ENCODE measurements at places on chromosomes 7 and 10.

DNA sequence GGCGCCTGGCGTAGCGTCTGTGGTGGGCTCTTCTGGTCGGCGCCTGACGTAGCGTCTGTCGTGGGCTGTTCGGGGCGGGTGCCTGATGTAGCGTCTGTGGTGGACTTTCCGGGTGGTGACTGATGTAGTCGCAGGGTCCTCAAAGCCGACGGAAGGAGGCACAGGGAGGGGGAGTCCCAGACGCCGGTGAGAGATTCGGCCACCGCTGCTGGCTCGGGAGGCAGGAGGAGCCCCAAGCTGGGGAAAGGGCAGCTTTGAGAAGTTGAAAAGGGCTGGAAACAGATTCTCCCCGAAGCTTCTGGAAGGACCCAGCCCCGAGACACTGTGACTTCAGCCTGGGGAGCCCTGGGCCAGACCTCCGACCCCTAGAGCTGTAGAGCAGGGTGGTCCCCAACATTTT is 105.7 kb downstream of the DNAJB6 start:
- DNase-seq: no peak

DNA sequence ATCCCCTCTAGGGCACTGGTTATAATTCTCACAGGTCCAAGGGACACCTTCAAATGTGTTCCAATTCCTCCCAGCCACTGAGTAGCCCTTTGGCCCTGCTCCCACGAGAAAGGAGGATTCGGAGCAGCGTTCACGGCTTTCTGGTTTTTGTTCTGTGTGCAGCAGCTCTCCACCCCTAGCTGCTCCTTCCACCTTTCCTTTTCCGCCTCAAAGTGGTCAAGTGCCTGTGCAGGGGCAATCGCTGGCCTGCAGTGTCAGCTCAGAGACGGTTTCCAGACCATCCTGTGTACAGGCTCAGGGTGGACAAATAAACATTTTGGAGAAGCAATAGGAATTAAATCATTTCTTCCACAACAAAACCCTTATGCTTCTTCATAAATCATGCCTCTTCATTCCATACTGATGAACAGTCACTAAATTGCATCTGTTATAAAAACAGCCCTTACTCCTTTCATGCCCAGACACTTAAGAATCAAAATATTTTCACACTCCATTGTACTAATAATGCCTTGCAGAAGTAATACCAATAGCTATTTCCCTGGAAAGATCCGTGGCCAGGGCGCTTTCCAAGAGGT is 1.1 kb downstream of the KIAA1549 start:
- DNase-seq: no peak

DNA sequence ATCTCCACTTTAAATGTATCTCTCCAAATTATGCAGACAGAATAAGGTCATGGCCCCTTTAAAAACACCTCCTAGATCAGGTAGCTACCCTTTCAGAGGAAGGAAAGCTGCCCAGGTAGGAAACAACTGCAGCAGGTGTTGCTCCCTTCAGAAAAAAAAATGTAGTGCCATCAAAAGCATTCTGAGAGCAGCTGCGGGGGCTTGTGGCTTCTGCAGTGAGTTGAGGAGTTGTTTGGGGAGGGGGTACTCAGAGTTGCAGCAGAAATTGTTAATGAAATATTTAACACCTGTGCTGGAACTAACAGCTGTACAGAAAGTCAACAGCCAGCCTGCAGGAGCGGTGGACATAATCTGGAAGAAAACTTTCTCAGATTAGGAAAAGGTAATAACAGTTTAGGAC is 24.0 kb downstream of the CDHR3 start:
- no peak for DNase-seq

- DNase-seq: no peak
These were observed 132.0 kb upstream of the MDFIC start for GRCh38 chr7:114789871-114790311.

GRCh38 chr7:46847126-46847525 is 734.8 kb downstream of the TNS3 start:
- no peak for DNase-seq

GRCh38 chr7:70647801-70648498 is 484.0 kb upstream of the GALNT17 start:
- DNase-seq: peak; percentile 21

DNA sequence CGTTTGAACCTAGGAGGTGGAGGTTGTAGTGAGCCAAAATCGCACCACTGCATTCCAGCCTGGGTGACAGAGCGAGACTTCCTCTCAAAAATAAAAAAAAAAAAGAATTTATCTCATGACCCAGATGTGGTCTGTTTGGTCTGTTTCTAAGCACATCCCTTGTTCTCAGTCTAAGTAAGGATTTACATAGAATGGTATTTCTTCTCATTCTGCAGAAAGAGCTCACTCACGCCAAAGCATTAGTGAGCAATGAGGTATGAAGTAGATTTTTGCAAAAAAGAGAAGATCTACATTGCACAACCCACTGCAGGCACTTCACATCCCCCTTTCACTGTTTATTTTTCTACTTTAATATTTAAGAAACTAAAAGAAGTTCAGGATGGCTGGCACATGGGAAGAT is 76.5 kb upstream of the FGL2 start:
- DNase-seq: no peak

GRCh38 chr7:78020136-78020873 is 221.7 kb downstream of the PHTF2 start:
- peak; percentile 67 for DNase-seq

DNA sequence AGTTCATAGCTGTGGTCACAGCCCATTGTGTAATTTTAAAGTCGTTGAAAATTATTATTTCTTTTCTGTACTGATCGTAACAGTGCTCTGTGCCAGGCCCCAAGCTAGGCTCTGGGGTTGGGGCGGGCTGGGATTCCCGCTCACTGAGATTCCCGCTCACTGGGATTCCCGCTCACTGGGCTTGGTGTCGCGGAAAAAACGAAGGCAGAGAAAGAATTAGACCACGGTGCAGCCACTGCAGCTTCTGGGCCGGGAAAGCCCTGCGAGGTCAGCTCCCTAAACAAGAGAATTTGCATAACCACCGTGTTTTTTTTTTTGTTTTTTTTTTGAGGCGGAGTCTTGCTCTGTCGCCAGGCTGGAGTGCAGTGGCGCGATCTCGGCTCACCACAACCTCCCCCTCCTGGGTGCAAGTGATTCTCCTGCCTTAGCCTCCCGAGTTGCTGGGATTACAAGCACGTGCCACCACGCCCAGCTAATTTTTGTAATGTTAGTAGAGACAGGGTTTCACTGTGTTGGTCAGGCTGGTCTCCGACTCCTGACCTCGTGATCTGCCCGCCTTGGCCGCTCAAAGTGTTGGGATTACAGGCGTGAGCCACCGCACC is 31.2 kb downstream of the FOXK1 start:
- DNase-seq: no peak

DNA sequence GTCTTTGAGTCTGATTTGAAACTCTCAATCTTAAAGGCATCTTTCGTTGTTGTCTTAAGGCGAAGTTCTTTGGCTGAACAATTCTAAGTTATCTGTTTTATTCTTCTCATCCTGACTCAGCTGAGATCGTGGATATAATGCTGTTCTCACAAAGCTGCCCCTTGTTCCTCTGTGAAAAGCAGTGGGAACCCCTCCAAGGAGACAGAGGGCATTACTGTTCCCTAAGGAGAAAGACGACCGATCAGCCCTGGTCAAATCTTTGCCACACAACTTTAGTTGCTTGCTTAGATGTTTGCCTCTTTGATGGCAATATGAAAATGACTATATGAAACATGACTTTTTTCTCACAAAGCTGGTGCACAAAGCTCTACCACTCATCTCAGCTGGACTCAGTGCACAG is 1016.7 kb downstream of the REEP3 start:
- no peak for DNase-seq

DNA sequence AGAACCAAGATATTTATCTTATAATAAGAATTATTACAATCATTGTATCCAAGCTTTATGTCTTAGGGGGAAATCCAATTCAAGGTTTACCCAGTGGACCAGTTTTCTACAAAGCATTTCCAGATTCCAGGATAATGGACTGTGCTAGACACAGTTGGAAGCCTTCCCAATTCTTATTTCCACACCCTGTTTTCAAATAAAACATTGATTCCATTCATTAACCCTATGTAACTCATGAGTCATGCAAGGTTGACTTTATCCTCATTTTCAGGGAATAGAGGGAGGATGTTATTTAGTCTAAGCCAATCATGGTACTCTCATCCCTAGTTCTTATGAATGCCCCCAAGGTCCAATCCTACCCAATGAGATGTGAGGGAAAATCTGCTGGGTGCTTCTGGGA is 145.7 kb downstream of the RNLS start:
- DNase-seq: peak; percentile 60

DNA sequence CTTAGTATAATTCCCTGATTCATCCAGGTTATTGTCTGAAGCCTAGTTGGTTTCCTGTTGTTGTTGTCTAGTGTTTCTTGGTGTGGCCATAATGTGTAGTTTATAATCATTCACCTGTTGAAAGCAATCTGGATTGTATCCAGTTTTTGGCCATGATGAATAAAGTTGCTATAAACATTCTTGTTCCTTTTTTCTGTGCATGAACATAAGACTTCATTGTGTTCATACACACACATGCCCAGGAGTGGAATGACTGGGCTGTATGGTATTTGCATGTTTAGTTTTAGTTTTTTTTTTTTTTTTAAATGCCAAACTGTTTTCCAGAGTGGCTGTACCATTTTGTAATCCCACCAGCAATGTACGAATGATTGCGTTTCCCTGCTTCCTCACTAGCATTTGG is 349.8 kb downstream of the SDK1 start:
- DNase-seq: no peak

DNA sequence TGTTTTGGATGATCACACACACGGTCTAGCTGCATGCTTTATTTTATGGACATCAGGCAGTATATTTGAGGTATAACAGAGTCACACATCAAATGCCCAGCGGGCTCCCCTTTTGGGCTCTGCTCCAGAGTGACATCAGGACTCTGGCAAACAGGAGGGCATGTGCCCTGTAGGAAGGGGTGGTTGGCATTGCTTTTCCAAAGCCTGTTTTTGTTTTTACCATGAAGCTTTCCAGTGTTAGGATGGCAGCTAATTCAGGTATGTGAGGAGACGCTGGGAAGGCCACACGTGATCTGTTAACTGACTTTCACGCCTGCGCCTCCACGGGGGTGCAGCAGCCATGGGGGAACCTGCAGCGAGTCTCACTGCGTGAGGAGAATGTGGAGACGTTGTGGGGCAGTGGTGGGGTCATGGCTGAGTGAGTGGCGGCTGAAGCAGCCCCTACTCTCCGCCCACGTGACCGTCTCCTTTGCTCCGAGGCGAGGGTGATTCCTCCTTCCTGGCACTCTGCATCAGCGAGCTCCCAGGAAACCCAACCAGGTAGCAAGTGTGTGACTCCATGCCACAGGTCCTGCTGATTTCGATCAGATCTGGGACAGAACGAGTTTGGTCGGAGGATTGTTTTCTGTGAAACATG is 117.7 kb downstream of the ANKRD61 start:
- no peak for DNase-seq

- no peak for DNase-seq
These were observed 41.3 kb upstream of the HPSE2 start for GRCh38 chr10:99276848-99277486.

DNA sequence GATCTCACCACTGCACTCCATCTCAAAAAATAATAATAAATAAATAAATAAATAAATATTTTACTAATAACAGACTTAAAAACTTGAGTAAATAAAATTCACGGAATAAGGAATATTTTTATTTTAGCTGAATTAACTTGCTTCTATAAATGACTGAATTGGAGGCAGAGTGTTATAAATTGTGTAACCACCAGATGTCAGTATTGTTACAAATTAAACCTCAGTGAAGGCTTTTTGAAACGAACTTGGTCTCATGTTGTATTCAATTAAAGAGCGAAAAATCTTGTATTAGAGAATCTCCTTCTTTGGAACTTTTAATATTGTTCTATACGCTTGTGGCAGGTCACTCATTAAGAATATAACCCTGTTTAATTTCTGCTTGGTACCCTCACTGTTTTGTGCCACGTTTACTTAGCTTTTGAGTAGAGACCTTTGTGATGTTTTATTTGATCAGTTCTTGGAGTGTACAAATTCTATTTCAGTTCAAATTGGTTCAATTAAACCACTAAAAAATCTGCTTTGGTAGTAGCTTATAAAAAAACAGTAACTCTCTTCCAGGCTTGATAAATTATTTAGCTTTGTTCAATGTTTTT is 45.6 kb upstream of the SCIN start:
- peak; percentile 67 for DNase-seq

GRCh38 chr10:97393034-97393573 is 8.0 kb downstream of the RRP12 start:
- no peak for DNase-seq

GRCh38 chr7:38369816-38370493 is 96.5 kb upstream of the TARP start:
- peak; percentile 76 for DNase-seq

DNA sequence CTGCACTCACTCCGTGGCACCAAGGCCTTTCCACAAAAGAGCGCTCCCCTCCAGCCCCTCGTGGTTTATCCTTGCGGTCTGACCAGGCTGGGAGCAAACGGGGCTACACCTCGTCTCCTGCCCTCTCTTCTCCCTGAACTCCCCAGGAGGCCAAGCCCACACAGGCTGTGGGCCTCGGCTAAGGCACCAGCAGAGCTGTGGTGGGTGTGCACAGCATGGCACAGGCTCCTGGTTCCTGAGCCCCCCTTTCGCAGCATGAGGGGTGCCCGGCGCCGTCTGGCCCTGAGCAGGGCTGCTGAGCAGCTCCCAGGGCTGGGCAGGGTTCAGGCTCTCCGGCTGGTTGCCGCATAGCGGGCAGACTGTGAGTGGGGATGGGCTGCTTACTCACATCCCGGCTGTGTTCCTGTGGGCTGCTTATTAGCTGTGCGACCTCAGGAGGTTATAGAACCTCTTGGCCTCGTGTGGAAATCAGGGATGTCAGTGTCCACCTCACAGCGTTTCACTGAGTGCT is 90.4 kb downstream of the ZMIZ1 start:
- no peak for DNase-seq

- DNase-seq: no peak
These were observed 179.6 kb downstream of the GALNT17 start for GRCh38 chr7:71311576-71311975.

GRCh38 chr7:22049766-22050500 is 104.2 kb upstream of the CDCA7L start:
- DNase-seq: no peak

- DNase-seq: peak; percentile 32
These were observed 82.7 kb downstream of the PAX2 start for GRCh38 chr10:100827819-100828737.

Measured in LoVo (cell line).